ENCODE measurements at places on chromosomes 13 and 19. TPM values are rescaled to one million over a fixed set of nuclear protein-coding genes. Genes with fewer than 3 reads are reported as not detected.

Gene ZNF132
- polyA plus RNA-seq, result 7.8 TPM

Gene GARRE1
- polyA plus RNA-seq, result 37.5 TPM

Gene BEST2
- polyA plus RNA-seq, result 0.09 TPM

Gene NEK5
- polyA plus RNA-seq, result 6.0 TPM

Gene SHD
- polyA plus RNA-seq, result 6.4 TPM

- no peak for DNase-seq
Measured at GRCh38 chr19:49389406-49389805, 1.4 kb downstream of the KASH5 start.

- no peak for DNase-seq
Measured at GRCh38 chr19:13018035-13018914, 23.0 kb downstream of the NFIX start.

DNA sequence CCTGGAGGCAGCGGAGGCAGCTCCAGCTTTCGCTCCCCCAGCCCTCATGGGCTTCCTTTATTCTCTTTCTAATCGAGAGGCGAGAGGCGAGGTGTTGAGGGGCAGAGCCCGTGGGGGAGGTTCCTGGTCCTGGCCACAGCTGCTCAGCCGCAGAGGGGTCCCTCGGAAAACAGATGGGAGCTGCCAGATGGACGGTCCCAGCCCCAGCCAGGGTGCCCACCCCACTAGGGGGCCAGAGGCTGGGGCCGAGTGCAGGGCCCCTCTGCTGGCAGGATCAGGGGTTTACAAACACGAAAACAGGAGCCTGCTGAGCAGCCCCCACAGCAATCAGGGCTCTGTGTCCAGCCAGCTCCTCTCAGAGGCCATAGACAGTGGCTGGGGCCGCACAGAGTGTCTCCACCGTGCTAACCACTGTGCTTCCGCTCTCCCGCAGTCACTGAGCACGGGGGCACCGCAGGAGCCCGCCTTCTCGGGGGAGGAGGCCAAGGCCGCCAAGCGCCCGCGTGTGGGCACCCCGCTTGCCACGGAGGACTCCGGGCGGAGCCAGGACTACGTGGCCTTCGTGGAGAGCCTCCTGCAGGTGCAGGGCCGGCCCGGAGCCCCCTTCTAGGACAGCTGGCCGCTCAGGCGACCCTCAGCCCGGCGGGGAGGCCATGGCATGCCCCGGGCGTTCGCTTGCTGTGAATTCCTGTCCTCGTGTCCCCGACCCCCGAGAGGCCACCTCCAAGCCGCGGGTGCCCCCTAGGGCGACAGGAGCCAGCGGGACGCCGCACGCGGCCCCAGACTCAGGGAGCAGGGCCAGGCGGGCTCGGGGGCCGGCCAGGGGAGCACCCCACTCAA lies 182.2 kb downstream of the KDM4B start:
- no peak for DNase-seq

DNA sequence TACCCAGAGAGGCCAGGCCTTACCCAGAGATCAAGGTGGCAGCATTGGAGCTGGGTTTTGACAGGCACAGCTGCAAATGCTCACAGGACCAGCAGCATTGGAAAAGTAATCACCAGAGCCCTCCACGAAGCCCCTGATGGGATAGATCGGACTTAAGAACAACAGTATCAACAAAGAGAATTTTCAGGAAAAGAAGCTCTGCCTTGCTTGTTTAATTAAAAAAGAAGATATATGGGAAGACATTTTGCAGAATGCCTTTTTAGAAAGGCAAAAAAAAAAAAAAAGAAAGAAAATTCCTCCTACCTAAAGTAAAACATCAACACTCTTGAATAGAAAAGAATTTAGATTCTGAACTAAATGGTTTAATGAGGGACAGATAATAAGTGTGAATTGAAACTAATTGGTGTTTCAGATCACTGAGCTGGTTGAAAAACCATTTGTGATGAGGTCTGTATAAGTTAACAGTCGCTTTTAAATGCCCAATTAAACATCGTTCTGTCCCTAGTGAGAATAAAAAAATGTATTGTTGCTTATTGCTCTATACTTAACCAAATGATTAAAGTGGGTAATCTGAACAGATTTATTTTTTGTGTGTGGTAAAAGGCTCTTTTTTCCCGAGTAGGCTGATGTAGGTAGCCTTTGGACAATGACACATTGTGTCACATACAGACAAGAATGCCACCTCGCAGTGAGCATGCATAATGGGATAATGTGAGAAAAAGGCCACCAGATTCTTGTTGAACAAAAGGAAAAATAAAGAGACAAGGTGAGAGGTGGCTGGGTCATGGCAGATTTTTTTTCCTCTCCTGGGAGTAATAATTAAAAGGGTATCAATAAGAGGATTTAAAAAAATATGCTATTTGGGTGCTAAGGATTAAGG lies 93.0 kb upstream of the ARGLU1 start:
- no peak for DNase-seq

DNA sequence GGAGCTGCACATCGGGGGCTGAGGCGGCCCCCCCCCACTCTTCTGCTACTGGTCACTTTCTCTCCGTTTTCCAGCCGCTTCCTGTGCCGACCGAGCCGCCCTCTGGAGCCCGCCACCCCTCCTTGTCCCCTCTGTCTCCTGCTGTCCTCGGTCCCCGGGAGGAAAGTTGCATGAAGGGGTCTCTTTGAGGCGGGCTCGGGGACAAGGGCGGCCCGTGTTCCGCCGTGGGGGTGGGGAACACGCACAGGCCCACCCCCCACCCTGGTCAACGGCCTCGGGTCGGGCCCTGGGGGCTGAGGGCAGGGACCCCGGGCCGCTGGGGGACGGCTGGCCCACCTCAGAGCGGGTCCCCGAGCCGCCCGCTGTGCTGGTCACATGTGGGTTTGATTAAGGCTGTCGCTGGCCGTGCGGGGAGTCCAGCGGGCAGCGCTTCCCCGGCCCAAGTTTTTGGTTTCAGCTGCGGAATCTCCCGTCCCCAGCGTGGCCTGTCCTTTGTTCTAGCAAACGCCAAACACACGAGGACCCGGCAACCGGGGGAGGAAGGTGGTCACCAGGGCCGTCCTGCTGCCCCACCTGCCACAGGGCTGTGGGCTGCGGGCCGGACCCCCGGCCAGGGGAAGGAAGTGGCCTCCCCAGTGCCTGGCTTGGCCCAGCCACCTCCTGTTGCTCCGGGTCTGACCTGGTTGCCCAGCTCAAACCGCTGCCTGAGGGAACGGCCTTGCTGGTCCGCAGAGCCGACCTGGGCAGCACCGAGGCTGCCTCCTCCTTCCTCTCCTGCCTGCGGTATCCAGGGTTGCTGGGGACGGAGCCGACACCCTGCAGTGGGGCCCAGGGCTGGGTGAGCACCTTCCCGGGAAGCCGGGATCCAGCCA lies 1.9 kb downstream of the EFNA2 start:
- no peak for DNase-seq

GRCh38 chr13:109101550-109102144 lies 472.2 kb downstream of the MYO16 start:
- DNase-seq, result no peak
